ENCODE measurements at places on chromosomes 4 and X.

- no peak for DNase-seq
These were observed 455.5 kb upstream of the FAM241A start for GRCh38 chr4:111689731-111690130.

DNA sequence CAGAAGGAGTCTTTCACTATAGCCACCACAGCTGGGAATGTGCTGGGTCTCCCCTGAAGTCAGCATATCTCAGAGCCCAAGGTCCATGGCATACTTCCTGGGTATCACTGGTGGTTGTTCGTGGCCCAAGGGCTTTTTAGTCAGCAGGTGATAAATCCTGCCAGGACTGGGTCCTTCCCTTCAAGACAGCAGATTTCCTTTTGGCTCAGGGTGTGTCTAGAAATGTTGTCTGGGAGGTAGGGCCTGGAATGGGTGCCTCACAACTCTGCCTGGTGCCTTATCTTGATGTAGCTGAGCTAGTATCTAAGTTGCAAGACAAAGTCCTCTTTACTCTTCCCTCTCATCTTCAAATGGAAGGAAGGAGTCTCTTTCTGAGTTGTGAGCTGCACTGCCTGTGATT lies 102.4 kb upstream of the TMLHE start:
- DNase-seq, result no peak

- peak; percentile 58 for DNase-seq
These were observed at the start of gene HHIP for GRCh38 chr4:144645631-144646522. Gene HHIP, plus strand, starts transcription at chr4:144646156. Its CDS starts 520 bp downstream, at chr4:144646676.

GRCh38 chr4:3354455-3354811 lies 61.6 kb downstream of the RGS12 start:
- DNase-seq, result no peak

DNA sequence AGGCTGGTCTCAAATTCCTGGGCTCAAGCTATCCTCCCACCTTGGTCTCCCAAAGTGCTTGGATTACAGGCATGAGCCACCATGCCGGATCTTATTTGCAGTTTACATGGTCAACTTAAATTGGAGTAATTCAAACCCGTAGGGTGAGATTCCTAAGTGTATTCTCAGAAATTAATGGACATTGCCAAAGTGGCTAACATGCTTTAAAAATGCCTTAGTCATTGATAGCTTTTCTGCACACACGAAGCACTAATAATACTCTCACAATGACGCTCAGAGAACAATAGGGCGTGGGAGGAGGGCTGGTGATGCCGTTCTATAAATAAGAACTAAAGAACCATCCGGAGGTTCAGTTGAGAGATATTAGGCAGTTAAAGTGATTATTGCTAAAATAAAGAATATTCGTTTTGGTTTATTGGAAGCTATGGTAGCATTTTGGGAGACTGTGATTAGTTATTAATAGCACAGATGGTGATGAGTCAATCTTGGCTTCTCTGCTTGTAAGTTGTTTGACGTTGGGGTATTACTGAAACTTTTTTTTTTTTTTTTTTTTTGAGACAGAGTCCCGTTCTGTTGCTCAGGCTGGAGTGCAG lies 79.1 kb downstream of the TRAPPC11 start:
- DNase-seq, result no peak

- DNase-seq, result peak; percentile 11
These were observed 107.6 kb upstream of the FAM9C start for GRCh38 chrX:13151828-13152517.

DNA sequence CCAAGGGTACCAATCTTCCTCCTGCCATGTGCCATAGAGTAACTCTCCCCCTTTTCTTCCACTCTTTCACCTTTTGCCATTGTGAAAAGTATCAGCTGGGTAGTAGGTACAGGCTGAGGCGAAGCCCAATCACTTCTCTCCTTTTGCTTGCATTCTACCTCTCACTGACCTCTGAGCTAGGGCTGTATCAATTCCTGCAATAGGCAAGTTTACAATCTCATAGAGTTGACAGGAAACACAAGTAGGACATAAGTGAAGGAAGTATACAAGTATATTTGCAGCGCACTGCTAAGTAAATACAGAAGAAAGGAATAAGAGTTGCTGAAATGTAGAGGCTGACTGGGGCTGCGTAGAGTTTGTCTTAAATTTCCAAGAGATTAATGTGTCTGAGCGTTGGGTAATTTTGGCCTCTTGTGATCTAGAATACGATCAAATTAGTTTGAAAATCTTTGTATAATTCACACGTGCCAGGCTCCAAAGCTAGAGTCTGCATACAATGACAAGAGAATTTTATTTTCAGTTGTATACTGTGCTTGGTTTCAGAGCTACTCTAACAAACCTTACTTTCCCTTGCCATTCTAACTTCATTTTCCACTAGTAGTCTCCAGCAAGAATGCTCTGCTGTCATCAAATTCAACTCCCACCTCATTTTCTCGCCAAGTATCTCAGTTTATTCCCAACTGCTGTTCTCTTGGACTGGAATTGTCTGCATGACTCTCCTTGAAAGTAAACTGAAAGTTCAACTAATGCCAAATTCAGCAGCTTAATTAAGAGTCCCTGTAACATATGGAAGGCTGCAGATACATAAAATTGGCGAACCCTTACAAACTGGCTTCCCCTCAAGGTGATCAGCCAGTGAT lies 90.3 kb downstream of the ATP11C start:
- no peak for DNase-seq

GRCh38 chr4:178174756-178175155 lies 732.5 kb upstream of the AGA start:
- DNase-seq, result no peak

- no peak for DNase-seq
These were observed 63.3 kb upstream of the RELL1 start for GRCh38 chr4:37749398-37749988.

- DNase-seq, result peak; percentile 41
These were observed 1.4 kb downstream of the CXCR3 start for GRCh38 chrX:71616672-71617529.

- no peak for DNase-seq
These were observed 68.4 kb downstream of the NSG1 start for GRCh38 chr4:4455210-4455865.

DNA sequence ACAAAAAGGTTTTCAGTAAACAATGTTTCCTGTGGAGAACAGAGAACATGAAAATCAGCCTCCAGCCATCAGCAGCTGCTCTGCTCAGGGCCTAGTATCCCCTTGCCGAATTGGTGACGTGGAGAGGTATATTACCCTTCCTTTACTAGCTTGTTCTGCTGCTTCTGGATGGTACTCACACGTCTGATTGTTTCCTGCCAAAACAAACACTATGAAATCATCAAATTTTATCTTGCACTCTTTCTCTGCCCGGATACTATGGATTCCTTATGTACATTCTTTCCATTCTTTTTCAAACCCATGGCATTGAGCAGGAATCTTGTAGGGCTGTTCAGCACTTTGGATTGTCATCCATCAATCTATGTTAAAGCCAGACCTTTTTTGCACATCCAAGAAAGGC lies 18.8 kb upstream of the METAP1 start:
- DNase-seq, result no peak

DNA sequence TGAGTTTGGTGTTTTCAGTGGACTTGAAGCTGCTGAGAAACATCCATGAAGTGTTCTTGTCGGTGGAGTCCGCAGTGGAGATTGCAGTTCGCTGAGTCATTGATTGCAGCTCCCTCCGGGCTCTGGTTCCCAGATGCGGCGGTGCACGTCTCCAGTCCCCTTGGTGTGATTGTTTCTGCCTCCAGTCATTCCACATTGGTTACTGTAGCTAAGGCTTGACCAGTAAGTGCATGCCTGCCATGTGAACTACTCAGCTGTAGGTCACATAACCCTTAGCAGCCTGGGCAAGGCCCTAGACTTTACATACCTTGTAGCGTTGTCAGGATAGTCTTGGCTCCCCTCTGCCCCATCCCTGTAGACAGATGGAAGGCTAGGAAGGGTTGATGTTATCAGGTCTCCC lies 53.8 kb upstream of the CLCN4 start:
- no peak for DNase-seq

DNA sequence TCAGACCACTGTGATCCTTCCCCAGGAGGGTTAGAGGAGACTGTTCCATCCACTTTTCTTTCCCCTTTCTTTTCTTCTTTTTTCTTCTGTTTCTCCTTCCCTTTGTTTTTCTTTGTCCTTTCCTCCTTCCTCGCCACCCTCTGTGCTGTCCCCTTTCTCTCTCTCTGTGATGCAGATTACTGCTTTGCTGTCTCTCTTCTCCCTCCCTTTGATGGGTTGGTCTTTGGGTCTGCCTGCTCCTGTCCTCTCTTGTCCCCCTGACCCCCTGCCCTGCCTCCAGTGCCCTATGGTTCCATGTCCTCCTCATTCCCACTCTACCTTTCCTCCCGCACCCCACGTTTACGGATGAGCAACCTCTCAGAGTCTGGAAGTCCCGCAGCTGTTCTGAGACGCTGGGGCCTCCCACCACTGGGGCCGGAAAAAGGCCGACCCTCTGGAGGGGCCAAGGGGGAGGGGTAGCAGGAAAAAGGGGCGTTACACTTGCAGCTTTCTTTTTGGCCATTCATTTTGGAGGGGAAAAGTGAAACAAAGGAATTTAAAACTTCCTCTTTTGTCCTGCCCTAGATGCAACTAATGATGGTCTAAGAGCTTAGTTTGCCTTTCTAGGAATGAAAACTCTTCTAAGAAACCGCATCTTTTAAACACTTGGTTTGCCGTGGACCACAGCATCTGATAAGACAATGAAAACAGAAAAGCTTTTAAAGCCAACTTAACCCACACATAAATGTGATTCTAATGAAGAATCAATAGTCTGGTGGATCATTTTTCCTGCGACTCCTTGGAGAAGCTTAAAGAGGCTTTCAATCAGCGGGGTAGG lies 24.5 kb upstream of the TSR2 start:
- DNase-seq, result no peak

GRCh38 chr4:54707406-54707805 lies 49.6 kb downstream of the KIT start:
- DNase-seq, result no peak

DNA sequence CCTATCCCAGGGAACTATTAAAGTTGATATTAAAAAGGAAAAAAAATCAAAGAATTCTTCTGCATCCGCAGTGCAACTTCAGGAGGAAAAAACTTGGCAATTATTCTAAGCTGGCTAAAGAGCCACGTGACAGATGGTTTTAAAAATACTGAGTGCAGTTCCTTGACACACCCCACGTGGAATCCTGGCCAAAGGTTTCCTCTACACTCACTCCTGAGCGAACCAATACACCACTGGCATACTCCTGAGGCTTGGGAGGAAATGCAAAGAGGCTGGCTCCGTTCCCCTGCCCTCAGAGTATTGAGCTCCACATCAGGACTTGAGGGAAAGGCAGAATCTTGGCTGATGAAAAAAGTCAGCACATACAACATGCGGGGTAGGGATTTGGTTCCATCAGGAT lies 133.8 kb upstream of the ATP6AP2 start:
- DNase-seq, result no peak

GRCh38 chrX:46727441-46727840 lies 31.5 kb downstream of the SLC9A7 start:
- no peak for DNase-seq

- no peak for DNase-seq
These were observed 49.5 kb upstream of the GC start for GRCh38 chr4:71833232-71833900.

DNA sequence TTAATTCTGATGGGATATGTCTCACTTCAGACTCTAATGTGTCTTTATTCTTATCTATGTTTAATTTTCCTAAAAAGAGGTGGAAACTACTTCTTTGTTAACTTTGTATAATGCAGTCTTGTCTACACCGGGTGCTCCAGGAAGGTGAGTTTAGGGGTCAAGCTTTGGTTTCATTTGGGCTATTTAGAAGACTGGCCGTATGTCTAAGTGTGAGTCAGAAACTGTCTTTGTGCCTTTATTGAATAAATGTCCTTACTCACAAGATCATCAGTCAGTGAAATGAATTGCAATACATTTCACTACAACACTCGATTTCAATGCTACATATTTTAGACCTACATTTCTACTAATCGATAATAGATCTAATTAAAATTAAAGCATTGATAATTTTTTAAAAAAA lies 56.2 kb downstream of the PROM1 start:
- DNase-seq, result no peak
